ENCODE measurements at places on chromosomes 3 and 15. TPM values are rescaled to one million over a fixed set of nuclear protein-coding genes. Genes with fewer than 3 reads are reported as not detected.
A peak's percentile ranks its signal among the peaks of the same experiment; 100 is the strongest.

IL17RE gene
- total RNA-seq, result 1.2 TPM

- no peak for DNase-seq
Measured at GRCh38 chr15:100123611-100124010, 218.2 kb downstream of the ADAMTS17 start.

ACKR2 gene
- 2.9 TPM for total RNA-seq

DNA sequence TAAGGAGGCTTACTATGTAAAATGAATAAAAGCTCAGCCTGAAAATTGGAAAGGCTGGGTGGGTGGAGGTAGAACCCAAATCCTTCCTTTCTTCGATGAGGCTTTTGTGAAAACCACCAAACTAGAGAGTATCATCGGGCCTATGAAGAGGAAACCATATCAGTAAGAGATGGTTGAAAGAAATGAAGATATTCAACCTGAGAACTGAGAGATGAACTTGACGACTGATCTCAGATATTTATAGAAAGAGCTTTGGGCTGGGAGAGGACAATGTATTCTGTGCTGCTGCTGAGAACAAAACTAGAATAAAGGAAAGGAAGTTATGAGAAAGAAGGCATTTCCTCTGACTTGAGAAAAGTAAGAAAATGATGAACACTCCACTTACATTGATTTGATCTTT, 236.6 kb downstream of the KCNH8 start:
- DNase-seq, result no peak

- no peak for DNase-seq
Measured at GRCh38 chr3:103786296-103786695, 1351.5 kb downstream of the ZPLD1 start.

GRCh38 chr15:44194323-44195150, 534 bp downstream of the FRMD5 start:
- DNase-seq, result peak; percentile 57

DNA sequence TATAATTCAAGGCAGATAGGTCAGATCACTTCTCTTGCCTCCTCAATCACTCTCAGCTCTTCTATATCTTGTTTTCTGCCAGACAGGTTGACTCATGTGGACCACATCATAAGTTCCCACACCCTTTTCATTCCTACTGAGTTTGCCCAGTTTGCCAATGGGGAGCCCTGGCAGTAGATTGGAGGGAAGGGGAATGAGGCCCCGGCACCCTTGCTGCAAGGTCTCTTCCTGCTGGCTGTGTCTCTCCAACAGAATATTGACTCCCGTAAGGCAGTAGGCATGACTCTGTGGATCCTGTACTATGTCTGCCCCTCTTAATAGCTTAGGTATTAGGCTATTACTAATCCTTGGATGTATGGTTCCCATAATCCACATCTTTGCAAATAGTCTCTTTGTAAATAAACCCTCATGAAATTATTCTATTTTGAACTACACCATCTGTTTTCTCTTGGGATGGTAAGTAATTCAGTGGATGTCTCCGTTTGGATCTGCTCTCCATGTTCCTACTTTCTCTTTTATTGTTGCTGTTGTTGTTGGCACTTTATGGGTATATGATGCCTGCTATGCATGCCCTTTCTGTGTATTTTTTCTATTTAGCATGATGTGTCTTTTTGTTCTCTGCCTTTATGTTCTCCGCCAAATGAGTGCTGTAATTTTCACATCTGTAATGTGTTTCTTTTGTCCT, 65.5 kb upstream of the DCBLD2 start:
- DNase-seq, result no peak

P3H2 gene
- not detected for total RNA-seq
